ENCODE measurements at places on chromosomes 3 and 15. TPM values are rescaled to one million over a fixed set of nuclear protein-coding genes. Genes with fewer than 3 reads are reported as not detected.

The SNTN gene
- total RNA-seq, result not detected

The SLC22A14 gene
- 0.11 TPM for total RNA-seq

The FBXL2 gene
- not detected for total RNA-seq

The ARRDC4 gene
- 3.5 TPM for total RNA-seq

The ANKRD34C gene
- not detected for total RNA-seq

The SOX2 gene
- not detected for total RNA-seq

The GOLGA8T gene
- total RNA-seq, result not detected

The NECTIN3 gene
- 7.8 TPM for total RNA-seq

The SPATA12 gene
- total RNA-seq, result not detected

The WDR72 gene
- total RNA-seq, result not detected

The AEN gene
- 40.7 TPM for total RNA-seq

The COLQ gene
- 3.7 TPM for total RNA-seq

The SYNPR gene
- total RNA-seq, result not detected

The LNP1 gene
- 0.47 TPM for total RNA-seq

The OR5AC2 gene
- total RNA-seq, result not detected

The FMN1 gene
- 0.55 TPM for total RNA-seq

The HTR3E gene
- not detected for total RNA-seq

The GP9 gene
- total RNA-seq, result not detected

The SCG5 gene
- not detected for total RNA-seq

The PP2D1 gene
- total RNA-seq, result not detected

The CCDC39 gene
- not detected for total RNA-seq

The LRRC49 gene
- 0.39 TPM for total RNA-seq

The BFSP2 gene
- total RNA-seq, result not detected

The CTDSPL gene
- 0.92 TPM for total RNA-seq

The PLIN1 gene
- 0.08 TPM for total RNA-seq

The RHOV gene
- total RNA-seq, result 0.36 TPM

The AMIGO3 gene
- 1.3 TPM for total RNA-seq

The TLR9 gene
- total RNA-seq, result 0.08 TPM

The ROBO1 gene
- 0.36 TPM for total RNA-seq

The FBXW12 gene
- not detected for total RNA-seq

The CELSR3 gene
- 4.9 TPM for total RNA-seq

The PLA2G4B gene
- total RNA-seq, result 34.6 TPM

The IL17RB gene
- 0.36 TPM for total RNA-seq

The RLBP1 gene
- total RNA-seq, result not detected

The HLTF gene
- 3.6 TPM for total RNA-seq

The PLA2G4E gene
- not detected for total RNA-seq

The GPR15 gene
- total RNA-seq, result 8.4 TPM

The GXYLT2 gene
- 0.08 TPM for total RNA-seq

The ARF4 gene
- 56.7 TPM for total RNA-seq

The MYO5C gene
- 0.93 TPM for total RNA-seq

The SLC22A13 gene
- total RNA-seq, result 0.19 TPM

The NOX5 gene
- total RNA-seq, result not detected

The RPN1 gene
- total RNA-seq, result 72.6 TPM

The TMEM202 gene
- not detected for total RNA-seq

The NEK11 gene
- total RNA-seq, result 4.2 TPM
